CD4-positive, alpha-beta T cell treated with Interleukin-15 for 1 hour (primary cell): ENCODE measurements at places on chromosomes 7 and 10.

GRCh38 chr7:70361821-70362220 lies 763.5 kb downstream of the AUTS2 start:
- no peak for DNase-seq

DNA sequence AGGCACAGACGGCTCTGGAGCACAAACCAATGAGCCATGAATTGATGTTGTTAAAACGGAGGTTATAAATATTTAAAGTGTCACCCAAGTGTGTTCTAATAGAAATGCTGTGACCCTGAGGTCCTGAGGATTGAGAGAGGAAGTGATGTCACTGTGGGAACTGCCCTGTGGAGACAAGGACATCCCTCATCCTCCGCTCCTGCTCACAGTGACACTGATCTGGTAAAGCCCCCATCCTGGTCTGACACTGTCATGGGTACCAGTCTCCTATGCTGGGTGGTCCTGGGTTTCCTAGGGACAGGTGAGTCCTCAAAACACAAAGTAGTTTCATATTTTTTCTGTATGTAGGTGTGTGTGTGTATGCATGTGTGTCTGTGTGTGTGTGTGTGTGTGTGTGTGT lies 237.9 kb upstream of the PRSS1 start:
- DNase-seq = no peak

DNA sequence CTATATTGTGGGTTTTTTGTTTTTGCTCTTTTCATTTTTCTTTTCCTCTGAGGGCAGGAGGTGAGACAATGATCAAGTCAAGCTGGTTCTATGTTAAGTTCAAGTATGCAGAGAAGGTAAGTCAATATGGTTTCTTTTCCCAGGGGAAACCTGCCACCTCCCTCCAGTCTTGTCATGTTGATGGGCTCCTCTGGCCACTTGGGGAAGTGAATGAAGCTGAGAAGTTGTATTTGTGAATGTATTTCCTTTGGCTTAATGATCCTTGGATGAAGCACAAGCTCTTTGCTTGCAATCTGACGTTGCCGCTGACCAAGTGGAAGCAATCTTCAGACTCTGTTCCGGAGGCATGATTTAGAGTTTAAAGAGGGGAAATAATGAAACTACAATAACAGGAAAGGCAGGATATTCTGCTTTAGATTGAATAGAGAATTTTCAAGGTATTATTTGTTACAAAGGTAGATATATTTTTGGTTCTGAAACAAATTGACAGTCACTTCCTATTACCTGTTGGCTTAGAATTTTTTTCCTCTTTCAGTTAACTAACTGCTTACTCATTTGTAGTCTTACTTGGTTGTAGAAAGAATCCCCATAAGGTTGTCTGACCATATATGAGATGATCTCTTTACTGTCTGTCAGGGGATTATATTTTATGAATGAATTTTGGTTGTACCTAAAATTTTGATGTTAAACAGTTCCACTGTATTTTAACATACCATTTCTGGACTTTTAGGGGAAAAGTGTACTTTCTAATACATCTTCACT lies 369.6 kb downstream of the AUTS2 start:
- DNase-seq = no peak

DNA sequence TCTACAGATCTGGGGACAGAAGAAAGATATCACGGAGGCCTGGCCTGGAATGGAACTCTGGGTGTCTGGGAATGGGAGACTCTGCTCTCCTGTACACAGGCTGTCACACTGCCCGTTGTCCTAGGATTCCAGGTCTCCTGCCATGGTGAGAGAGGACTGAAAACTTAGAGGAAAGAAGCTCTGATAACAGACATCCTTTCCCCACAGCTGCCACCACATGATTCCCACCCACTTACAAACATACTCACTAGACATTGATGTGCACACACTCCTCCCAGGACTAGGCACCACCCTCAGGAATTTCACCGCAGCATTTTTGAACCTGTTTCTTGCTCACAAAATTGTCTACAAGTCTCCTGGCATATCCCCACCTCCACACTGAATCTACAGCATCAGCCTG lies 5.7 kb downstream of the ZNF92 start:
- no peak for DNase-seq

GRCh38 chr10:77637532-77638320 lies at the start of gene KCNMA1:
TSS of gene KCNMA1 (minus strand) at chr10:77637808.
- no peak for DNase-seq

DNA sequence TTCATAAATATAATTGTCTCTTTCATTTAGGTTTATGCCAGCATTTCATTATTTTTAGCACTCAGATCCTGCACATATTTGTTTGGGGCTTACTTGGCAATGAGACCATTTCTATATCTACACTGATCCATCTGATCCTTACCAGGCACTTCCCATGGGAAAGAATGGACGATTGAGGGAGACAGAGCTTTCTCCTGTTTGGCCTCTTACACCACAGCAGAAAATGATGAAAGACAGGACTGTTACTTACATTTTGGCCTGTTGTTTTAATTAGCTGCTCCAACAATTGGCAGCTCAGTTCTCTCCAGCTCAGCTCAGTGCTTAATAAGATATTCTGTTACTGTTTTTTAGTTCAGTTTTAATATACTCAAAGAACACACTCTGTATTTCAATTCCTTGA lies 77.6 kb upstream of the RSU1 start:
- no peak for DNase-seq

- DNase-seq = no peak
Observed at GRCh38 chr10:113524539-113525490, 28.0 kb upstream of the HABP2 start.

GRCh38 chr10:118978316-118978997 lies 51.1 kb upstream of the NANOS1 start:
- DNase-seq = no peak

DNA sequence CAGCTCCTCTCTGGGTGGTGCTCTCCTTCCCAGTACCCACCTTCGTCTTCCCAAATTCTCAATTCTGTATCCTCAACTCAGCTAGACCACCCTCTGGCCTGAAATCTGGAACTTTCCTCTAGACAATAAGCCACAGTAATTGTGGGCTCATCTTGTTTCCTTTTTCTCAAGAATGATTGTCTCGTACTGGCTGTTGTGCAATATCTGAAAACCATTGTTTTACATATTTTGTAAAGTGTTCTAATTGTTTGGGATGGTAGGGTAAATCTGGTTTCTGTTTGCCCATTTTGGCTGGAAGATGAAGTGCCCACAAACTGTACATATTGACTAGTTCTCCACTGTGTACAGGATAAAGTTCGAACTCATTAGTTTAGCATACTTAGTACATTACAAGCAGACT lies 11.3 kb upstream of the NOBOX start:
- no peak for DNase-seq

DNA sequence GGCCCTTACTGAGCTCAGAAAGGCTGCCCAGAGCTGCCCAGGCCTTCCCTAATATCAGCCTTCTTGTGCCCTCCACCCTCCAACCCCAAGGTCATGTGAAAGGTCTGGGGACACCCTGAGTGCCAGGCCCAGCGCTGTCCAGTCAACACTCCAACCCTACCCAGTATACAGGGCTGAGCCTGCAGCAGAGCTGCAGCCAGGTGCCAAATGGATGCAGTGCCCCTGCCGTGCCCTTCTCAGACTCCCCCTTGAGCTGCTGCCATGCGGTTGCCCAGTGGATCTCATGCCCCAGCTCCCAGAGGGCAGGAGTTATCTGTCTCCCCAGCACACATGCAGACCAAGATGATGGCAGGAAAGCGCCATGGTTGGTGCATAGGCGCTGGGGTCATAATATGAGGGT lies 61.5 kb downstream of the ZMIZ1 start:
- DNase-seq = no peak

DNA sequence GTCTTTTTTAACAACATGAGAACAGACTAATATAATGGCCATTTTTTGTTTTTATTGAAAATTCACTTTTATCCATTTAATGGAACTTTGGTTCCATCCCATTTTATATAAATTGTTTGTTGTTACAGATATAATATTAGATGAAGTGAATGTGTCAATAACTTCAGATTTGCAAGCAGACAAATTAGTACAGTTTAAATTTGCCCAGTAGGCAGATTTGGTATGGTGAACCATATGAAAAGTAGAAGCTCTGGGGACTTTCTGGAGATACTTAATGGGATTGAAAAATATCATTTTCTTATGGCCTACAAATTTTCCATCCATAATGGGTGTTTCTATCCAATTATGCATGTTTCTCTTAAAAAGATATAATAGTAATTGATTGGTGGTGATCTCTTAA lies 1196.2 kb upstream of the C7orf33 start:
- DNase-seq = no peak

- DNase-seq = no peak
Observed at GRCh38 chr7:142053988-142054387, 57.5 kb upstream of the MGAM2 start.

GRCh38 chr7:105648561-105649401 lies 67.5 kb upstream of the EFCAB10 start:
- no peak for DNase-seq

GRCh38 chr10:83539528-83540308 lies 599.6 kb upstream of the GHITM start:
- DNase-seq = no peak

GRCh38 chr10:104931612-104932134 lies 290.6 kb downstream of the SORCS3 start:
- no peak for DNase-seq

GRCh38 chr7:138776166-138776833 lies 21.5 kb upstream of the TMEM213 start:
- no peak for DNase-seq

- DNase-seq = no peak
Observed at GRCh38 chr7:32948202-32948601, 9.0 kb upstream of the FKBP9 start.

GRCh38 chr10:59109826-59110225 lies 66.6 kb upstream of the PHYHIPL start:
- DNase-seq = no peak

GRCh38 chr7:126780993-126781392 lies 471.7 kb downstream of the GRM8 start:
- no peak for DNase-seq

DNA sequence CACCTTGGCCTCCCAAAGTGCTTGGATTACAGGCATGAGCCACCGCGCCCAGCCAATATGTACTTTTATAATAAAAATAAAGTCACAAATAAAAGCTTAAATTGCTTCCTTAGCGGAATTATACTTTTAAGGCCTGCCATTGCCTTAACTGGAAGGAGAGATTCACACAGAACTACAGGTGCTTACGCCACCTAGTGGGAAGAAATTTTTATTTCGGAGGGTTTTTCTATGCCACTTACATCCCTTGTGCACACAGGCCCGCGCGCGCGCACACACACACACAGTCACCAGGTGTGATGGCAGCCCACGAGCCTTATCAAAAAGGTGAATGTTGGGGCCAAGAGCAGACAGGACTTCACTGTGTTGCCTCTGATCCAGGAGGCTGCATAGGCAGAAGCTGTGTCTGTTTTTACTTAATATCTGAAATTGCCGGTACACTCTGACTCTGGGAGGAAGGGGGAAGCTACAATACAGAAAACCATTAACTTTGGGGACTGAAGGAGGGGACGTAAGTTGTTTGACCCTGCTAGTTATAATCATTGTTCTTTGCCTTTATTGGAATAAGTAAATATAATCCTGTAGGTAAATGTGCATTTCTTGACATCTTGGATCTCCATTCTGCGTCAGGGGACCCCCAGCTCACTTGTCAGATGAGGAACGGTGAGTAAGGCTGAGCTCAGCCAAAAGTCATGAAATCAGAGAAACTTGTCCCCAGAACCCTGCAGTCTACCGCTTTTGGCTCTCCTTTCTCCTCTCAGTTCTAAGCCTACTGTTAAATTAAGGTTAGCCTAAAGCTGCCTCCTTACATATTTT lies 87.1 kb downstream of the SLC16A9 start:
- no peak for DNase-seq

DNA sequence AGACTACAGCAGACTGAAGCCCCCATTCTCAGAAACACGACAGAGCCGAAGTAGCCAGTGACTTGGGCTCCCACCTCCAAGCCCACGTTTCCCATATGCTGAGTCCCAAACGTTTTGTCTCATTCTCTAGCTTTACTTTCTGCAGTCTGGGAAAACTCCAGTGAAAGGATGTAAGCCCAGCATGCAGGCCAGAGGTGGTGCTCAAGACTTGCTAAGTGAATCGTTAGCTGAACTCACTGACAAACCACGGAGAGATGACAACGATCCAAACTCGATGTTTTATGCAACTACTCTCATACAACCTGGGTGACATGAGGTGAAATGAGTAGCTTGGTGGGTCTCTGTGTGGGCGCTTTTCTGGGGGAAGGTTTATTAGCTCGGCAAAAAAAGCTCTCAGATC lies 731.8 kb downstream of the SUGCT start:
- no peak for DNase-seq

DNA sequence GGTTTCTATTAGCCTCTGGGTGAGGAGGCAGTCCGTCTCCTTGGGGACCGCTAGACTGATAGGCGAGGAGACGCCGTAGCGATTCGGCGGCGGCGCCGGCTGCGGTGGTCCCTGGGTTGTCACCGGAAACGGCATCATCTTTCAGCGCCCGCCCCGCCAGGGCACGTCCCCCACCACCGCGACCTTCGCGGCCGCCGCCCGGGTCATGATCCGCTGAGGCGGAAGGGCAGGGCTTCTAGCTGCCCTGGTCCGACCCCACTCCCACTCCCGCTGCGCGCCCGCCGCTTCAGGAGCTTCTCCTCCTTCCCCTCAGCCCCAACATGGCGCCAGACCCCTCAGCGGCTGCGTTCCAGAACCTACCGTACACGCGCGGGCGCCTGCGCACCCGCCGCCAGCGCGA lies at the start of gene PAPOLB:
Gene PAPOLB (minus strand): TSS at position 358 of the 400 bp plus-strand sequence. CDS start 220 bp downstream, at position 138.
- DNase-seq = peak; percentile 44

- DNase-seq = no peak
Observed at GRCh38 chr7:38241071-38241470, 32.4 kb downstream of the TARP start.

- DNase-seq = no peak
Observed at GRCh38 chr7:21572331-21573313, 29.8 kb downstream of the DNAH11 start.

DNA sequence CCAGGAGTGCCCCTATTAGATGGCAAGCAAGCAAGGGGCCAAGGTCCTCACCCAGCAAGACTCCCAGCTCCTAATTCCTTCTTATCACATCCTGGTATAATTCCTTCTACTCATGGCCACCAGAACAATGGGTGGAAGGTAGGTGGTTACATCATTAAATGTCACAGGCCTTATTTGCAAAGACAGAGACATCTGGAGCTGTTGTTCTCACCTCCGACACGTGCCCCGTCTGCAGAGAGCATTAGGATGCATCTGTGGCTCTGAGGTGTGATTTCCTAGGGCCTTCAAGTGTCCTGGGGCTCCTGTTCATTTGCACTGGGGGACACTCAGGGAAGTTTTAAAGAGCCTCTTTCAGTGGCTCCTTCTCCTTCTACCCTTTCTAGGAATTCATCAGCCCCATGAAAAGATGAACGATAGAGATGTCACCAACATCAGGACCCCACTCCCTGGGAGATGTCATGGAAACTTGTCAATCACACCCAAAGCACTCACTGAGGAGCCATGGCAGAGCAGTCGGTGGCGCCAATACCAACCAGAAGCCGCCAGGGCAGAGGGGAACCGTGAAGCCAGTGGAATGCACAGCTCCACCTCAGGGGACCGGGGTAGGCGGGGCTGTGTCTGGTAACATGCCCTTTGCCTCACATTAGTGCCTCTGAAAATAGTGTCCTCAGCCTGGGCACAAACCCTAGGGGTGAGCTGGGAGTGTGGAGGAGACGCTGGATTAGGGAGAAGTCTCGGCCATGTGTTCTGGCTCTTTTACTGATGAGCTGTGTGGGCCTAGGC lies 2.9 kb upstream of the ATP6V0E2 start:
- no peak for DNase-seq
